HCT116 (cell line): ENCODE measurements at places on chromosomes 1 and 21.

DNA sequence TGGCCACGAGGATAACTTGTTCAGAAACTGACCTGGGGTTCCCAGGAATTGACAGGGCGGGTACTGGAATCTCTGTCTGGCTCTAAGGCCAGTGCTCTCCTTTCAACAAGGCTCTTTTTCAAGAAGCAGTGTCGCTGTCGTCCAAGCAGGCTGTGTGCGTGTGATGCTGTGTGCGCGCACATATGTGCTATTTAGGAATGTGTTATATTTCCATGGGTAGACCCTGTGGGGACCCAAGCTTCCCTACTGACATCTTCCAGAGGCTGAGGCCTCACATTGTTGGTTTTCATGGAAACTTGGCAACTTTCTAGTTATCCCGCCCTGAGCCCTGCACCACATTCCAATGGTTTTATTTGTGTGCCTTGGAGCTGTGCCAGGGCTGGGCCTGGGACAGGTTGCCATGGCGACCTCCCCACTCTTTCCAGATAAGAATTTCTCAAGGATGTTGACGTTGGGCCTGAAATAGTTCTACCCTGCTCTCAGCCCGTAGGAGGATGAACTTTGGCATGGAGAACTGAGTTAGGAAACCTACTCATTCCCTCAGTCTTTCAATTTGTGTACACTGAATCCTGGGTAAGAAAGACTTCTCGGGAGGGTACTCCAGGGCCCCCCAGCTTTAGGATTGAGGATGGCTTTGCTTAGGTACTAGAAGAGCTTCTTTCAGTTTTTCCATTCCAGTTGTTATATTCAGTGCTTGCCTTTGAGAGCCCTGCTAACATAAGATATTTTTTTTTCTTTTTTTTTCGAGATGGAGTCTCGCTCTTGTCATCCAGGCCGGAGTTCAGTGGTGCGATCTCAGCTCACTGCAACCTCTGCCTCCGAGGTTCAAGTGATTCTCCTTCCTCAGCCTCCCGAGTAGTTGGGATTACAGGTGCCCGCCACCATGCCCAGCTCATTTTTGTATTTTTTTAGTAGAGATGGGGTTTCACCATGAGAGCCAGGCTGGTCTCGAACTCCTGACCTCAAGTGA, 38.8 kb upstream of the SRSF10 start:
- DNase-seq = peak; percentile 79

DNA sequence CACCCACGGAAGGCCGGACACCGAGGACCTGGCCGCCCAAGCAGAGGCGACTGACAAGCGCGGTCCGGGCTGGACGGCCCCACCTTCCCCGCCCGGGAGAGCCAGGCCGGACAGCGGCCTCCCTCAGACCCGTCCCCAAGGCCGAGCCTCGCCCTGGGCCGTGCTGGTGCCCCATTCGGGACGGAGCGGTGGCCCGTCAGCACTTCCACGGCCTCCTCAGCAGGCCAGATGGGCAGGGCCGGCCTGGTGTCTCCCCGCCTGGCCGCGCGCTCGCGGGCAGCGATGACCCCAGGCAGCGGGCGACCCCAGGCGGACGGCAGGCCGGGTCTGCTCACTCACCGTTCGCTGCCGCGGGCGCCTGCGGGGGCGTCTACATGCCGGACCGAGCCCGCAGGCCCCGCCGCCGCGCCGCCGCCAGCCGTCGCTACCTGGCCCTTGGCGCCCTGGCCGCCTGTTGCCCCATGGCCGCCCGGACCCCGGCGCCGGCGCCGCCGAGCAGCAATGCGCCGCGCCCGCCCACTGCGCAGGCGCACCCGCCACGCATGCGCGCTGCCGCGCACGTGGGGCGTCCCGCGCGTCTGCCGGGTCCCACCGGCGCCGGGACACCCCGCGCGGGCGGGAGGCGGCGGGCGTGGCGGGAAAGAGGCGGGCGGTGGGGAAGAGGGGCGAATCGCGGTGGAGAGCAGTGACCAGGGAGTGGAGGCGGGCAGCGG, at the start of gene NADK:
NADK (minus strand) TSS at position 521 of the 713 bp plus-strand sequence. CDS start 13,064 bp downstream, outside the sequence.
- peak; percentile 16 for DNase-seq

- no peak for DNase-seq
These were observed 360.0 kb downstream of the NPHP4 start for GRCh38 chr1:5632224-5632623.

DNA sequence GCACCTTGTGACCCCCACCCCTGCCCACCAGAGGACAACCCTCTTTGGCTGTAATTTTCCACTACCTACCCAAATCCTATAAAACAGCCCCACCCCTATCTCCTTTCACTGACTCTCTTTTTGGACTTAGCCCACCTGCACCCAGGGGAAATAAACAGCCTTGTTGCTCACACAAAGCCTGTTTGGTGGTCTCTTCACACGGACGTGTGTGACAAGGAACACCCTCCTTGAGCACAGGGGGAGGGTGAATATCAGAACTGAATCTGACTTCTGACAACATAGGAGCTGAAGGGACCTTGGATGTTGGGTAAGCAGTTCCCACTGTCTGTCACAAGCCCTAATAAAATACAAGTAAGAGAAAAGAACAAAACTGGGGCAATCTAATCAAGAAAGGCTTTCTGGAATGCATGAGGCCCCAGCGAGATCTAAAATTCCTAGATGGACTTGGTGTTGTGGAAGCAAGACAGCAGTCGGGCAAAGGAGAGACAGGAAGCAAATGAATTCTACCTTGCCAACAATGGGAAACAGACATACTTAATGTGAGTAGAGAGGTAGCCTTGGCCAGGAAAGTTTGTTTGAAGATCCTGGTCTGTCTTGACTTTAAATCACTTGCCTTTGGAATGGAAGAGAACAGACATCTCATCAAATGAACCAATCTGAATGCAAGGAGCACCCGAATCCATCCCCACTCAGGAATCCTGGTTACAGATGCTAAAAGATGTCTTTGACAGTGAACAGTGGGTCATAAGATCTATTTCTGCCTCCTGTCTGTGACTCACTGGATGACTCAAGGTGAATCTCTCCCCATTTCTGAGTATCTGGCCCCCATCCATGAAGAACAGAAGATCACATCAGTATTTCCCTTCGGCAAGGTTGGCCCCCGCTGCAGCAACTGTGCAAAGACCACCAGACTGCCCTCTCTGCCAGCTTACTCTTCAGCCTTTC, 53.3 kb downstream of the OLFML3 start:
- no peak for DNase-seq

- no peak for DNase-seq
These were observed 772.5 kb downstream of the USP25 start for GRCh38 chr21:16502273-16502672.

GRCh38 chr1:33364565-33364918, 43.6 kb upstream of the A3GALT2 start:
- DNase-seq = no peak

DNA sequence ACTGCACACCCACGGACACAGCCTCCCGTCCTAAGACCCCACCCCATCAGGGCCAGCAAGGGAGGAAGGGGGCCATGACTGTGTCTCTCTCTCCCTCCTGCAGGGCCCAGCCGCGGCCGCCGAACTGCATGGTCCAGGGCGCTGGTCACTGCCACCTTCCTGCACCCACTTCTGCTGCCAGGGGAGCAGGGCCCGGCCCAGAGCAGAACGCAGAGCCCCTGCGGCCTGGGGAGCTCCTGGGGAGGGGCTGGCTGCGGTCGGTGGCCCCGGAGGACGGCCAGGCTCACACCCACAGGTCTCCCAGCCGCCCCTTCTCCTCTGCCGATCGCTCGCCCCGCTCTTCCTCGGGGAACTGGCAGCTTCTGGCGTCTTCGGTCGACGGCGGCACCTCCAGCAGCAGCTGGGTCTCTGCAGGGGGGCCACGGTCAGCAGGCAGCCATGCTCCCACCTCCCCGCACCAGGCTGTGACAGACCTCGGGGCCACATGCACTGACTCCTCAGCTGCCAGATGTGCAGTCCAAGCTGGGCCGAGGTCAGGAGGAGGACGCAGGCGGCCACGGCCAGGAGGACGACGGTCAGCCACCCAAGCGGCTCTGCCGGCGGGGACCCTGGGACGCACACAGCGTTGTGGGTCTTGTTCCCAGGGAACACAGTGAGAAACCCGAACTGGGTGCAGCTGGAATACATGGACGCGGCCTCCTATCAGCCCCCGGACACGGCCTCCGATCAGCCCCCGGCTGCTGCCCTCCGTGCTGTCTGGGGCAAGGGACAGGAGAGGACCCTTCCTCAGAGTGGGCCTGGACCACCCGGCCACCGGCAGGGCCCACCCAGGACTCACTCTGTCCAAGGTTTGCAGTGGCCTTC, 2.6 kb downstream of the TNFRSF18 start:
- no peak for DNase-seq

- no peak for DNase-seq
These were observed 36.7 kb upstream of the DMBX1 start for GRCh38 chr1:46452931-46453325.

GRCh38 chr1:222394224-222394623, 153.7 kb downstream of the HHIPL2 start:
- no peak for DNase-seq

DNA sequence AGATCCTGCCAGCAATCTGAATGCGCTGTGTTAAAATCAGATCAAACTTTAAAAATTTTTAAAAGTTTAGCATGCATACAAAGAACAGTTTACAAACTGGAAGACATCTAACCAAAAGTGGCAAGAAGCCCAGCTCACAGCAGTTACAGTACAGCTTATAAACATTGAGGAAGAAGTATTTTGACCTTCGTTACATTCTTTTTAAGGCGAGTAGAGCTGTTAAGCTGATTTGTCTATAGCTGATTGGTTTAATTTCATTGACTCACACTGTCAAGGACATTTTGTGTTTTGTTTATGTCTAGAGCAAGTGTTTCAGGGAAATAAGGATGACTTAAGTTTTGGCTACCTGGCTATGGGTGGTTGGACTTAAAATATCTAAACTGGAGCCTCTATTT, 3.0 kb upstream of the PGM1 start:
- no peak for DNase-seq

GRCh38 chr21:46046471-46046870, 51.4 kb upstream of the COL6A2 start:
- DNase-seq = no peak

DNA sequence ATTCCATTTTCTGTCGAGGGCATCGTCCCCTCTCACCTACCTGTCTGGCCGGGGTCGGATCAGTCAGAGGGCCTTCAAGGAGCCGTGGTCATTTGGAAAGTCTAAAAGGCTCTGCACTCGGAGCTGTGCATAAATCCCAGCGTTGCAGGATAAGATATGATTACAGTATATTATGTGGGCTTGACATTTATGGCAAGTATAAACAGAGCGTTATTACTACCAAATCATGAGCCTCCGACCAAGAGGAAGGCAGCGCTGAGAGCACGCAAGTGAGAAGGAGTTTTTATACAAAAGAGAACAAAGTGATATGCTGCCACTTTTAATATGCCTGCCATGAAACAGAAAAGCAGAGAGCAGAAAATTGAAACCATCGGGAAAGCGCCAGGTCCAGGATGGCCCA, 419.4 kb upstream of the VAMP3 start:
- no peak for DNase-seq

DNA sequence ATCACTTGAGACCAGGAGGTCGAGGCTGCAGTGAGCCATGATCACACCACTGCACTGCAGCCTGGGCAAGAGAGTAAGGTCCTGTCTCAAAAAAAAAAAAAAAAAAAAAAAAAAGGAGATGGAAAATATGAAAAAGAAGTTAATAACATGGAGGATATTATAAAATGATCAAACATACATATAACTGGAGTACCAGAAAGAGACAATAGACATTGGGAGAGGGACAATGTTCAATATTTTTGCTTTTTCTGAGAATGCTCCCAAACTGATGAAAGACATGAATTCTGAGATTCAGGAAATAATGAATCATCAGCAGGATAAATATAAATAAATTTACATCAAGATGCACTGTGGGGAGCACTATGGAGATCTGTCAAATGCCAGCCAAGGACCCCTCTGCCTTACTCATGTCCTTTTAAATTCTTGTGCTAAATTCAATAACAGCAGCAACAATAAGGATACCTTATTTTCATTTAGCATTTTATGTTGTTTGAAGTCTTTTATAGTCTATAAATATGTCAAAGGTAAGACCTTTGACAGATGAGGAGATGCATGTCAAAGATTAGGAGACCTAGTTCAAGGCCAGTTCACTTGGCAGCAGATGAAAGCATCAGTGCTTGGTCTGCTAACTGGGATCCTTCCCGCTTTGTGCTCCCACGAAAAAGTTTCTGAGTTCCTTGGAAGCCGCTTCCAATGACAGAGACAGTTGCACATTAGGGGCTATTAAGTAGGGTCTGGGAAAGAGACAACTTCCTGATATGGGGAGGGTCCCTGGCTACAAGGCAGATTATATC, 97.7 kb downstream of the TLR5 start:
- DNase-seq = no peak

DNA sequence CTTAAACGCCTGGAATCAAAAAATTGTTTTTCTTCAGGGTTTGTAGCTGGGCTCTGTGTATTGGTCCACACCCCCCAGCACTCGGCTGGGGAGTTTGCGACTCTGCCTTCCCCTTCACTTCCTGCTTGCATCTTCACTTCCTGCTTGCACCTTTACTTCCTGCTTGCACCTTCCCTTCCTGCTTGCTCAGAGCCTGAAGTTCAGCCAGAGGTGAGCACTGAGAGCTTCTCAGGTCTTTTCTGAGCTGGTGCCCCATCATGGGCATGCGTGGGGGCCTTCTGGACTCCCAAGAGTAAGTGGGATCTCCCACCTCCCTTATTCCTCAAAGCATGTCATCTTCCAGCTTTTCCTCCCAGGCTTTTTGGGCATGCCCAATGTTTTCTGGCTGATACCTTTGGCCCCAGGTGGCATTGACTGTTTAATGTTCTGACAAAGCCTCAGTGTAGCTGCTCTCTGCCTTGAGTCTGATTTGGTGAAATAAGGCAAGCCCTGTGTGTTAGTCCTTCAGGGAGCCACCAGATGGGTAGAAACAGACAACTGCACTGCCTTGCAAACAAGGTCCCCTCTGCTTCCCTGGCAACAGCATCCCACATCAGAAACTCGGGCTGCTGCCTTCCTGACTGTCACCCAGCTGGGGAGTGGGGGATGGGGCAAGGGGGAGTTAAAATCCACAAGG, 3.5 kb downstream of the KRTAP10-2 start:
- DNase-seq = no peak

- no peak for DNase-seq
These were observed 30.3 kb upstream of the ID3 start for GRCh38 chr1:23589585-23589986.

DNA sequence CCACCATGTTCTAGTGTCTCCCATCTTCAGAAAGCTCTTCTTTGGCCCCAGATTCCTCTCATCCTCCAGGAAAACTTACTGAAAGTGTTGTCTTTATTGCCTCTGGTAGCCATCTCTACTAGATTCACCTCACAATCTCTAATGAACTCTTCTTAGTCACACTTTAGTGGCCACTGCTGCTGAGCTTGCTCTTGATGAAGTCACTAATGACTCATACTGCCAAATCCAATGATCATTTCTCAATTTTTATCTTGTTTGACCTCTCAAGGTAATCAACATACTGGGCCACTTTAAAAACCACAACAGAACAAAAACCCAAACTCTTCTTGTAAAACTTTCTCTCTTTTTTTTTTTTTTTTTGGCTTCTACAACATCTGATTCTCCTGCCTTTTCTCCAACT, 196.4 kb downstream of the LHX8 start:
- DNase-seq = no peak
